Activated naive CD4-positive, alpha-beta T cell treated with anti-CD3 and anti-CD28 coated beads for 36 hours (primary cell): ENCODE measurements at places on chromosomes 1 and 21. TPM values are rescaled to one million over a fixed set of nuclear protein-coding genes. Genes with fewer than 3 reads are reported as not detected.

DNA sequence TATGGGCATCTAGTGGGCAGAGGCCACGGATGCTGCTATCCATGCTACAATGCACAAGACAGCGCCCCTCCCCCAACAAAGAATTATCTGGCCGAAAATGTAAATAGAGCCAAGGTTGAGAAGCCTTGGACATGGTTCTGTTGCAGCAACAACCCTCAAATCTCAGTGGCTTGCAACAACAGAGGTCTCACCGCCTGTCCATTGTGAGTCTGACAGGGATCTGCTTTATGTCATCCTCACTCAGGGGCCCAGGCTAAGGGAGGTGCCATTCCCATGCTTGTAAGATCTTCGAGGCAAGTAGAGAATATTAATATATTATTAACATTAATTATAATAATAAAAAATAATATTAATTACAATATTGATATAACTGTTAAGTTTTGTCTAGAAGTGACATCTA, 9.5 kb upstream of the PITHD1 start:
- H3K27ac ChIP-seq, result no peak overlapping the region
- peaks cover 9% of the 10 kb centered on the region for H3K4me1 ChIP-seq
- DNase-seq, result no peak

- no peak overlapping the region for H3K4me3 ChIP-seq
- no peaks in the 10 kb centered on the region for H3K36me3 ChIP-seq
- no peak for DNase-seq
- H3K27me3 ChIP-seq, result peaks cover 3% of the 10 kb centered on the region
These were observed 130.1 kb upstream of the MAP1LC3C start for GRCh38 chr1:242128951-242129502.

- no peak overlapping the region for H3K4me3 ChIP-seq
- H3K4me1 ChIP-seq, result no peaks in the 10 kb centered on the region
- no peak for DNase-seq
- no peaks in the 10 kb centered on the region for H3K36me3 ChIP-seq
- no peak overlapping the region for H3K27ac ChIP-seq
- no peaks in the 10 kb centered on the region for H3K27me3 ChIP-seq
These were observed 100.4 kb downstream of the LHX8 start for GRCh38 chr1:75234562-75234961.

Gene PROK1
- not detected for total RNA-seq

Gene ILDR2
- total RNA-seq, result 9.1 TPM

Gene CNTN2
- total RNA-seq, result not detected

Gene SLC26A9
- total RNA-seq, result not detected

Gene COL11A1
- total RNA-seq, result not detected

DNA sequence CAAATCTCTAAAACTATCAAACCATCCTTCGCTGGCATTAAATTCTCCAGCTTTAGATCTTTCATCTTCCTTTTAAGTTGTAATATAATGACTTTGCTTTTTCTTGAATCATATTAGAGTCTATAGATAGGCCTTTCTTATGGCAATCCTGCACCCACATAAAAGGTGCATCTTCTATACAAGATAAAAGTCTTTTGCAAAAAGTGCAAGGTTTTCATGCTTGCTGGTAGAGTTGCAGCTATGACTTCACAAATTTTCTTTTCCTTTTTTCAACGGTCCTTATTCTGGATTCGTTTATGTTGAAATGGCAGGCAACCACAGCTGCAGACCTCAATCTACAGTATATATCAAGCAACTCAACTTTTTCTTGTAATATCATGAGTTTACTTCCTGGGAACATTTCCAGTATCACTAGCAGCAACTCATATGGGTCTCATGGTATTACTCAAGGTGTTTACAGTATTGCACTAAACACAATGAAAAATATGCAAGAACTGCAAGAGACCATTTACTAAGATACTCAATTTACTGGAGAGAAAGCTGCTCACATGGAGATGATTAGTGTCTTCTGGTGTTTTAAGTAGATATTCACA, 22.1 kb downstream of the OMA1 start:
- no peak overlapping the region for H3K27ac ChIP-seq
- peaks cover 21% of the 10 kb centered on the region for H3K4me1 ChIP-seq
- H3K4me3 ChIP-seq, result no peak overlapping the region
- H3K36me3 ChIP-seq, result peaks cover 10% of the 10 kb centered on the region

- H3K27ac ChIP-seq, result no peak overlapping the region
- H3K27me3 ChIP-seq, result no peaks in the 10 kb centered on the region
- no peak for DNase-seq
These were observed 78.4 kb downstream of the SMYD3 start for GRCh38 chr1:246428542-246429308.

Gene EDARADD
- 0.50 TPM for total RNA-seq

GRCh38 chr1:148318123-148318903, 164.8 kb downstream of the PPIAL4G start:
- peak overlapping the region; percentile 77 for H3K4me3 ChIP-seq
- no peaks in the 10 kb centered on the region for H3K36me3 ChIP-seq
- DNase-seq, result peak; percentile 86
- peaks cover 34% of the 10 kb centered on the region for H3K4me1 ChIP-seq

DNA sequence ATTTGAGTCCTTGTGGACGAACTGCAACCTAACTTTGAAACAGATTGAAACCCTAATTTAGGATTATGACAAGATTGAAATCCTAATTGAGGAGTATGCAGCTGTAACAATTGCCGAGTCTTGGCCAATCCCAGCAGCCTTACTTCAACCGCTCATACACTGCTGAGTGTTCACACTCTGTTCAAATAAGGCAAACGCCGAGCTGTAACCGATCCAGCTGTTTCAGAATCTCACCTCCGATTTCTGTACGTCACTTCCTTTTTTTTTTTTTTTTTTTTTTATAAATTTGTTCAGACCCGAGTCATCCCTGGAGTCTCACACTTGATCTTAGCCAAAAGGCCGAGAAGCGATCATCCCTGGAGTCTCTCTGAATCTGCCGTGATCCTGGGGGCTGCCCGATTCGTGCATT, 22.3 kb upstream of the ATP5PO start:
- peak; percentile 78 for DNase-seq
- no peak overlapping the region for H3K4me3 ChIP-seq
- peaks cover 1% of the 10 kb centered on the region for H3K36me3 ChIP-seq
- peaks cover 74% of the 10 kb centered on the region for H3K4me1 ChIP-seq
- no peaks in the 10 kb centered on the region for H3K27me3 ChIP-seq

Gene DCDC2B
- not detected for total RNA-seq
